Astrocyte of the spinal cord (primary cell): ENCODE measurements at places on chromosomes 6 and 20.

DNA sequence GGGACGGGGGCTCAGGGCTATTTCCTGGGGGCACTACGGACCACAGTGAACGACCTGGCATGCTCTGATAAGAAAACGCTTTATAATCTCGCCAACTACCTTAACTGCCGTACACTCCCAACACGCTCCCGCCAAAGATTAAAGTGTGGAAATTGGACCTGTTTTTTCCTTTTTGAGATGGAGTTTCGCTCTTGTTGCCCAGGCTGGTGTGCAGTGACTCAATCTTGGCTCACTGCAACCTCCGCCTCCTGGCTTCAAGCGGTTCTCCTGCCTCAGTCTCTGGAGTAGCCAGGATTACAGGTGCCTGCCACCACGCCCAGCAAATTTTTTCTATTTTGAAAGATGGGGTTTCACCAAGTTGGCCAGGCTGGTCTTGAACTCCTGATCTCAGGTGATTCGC lies 346 bp upstream of the SLC44A4 start:
- DNase-seq, result no peak

GRCh38 chr20:22579711-22580697 lies 4.4 kb downstream of the FOXA2 start:
- DNase-seq, result no peak

GRCh38 chr6:122308074-122308473 lies 91.4 kb upstream of the HSF2 start:
- DNase-seq, result no peak

GRCh38 chr6:142943711-142944123 lies 1.3 kb downstream of the HIVEP2 start:
- DNase-seq, result peak; percentile 47

GRCh38 chr20:779771-780170 lies 11.5 kb upstream of the SLC52A3 start:
- no peak for DNase-seq
